Transverse colon (tissue), 4 donors: ENCODE measurements at places on chromosomes 12 and 14. TPM values are rescaled to one million over a fixed set of nuclear protein-coding genes. Genes with fewer than 3 reads are reported as not detected.
A peak's percentile ranks its signal among the peaks of the same experiment; 100 is the strongest.

Gene C12orf50
- total RNA-seq: not detected

Gene ACSM4
- not detected for total RNA-seq

Gene PAPLN
- total RNA-seq: 9.6 TPM

Gene LTBP2
- total RNA-seq: 15.3 TPM

Gene SMARCD1
- total RNA-seq: 31.0 TPM

GRCh38 chr12:12721176-12721751 is 4.1 kb downstream of the CDKN1B start:
- DNase-seq: peak; percentile 54

GRCh38 chr14:65260786-65261185 is 151.7 kb upstream of the FUT8 start:
- DNase-seq: no peak

DNA sequence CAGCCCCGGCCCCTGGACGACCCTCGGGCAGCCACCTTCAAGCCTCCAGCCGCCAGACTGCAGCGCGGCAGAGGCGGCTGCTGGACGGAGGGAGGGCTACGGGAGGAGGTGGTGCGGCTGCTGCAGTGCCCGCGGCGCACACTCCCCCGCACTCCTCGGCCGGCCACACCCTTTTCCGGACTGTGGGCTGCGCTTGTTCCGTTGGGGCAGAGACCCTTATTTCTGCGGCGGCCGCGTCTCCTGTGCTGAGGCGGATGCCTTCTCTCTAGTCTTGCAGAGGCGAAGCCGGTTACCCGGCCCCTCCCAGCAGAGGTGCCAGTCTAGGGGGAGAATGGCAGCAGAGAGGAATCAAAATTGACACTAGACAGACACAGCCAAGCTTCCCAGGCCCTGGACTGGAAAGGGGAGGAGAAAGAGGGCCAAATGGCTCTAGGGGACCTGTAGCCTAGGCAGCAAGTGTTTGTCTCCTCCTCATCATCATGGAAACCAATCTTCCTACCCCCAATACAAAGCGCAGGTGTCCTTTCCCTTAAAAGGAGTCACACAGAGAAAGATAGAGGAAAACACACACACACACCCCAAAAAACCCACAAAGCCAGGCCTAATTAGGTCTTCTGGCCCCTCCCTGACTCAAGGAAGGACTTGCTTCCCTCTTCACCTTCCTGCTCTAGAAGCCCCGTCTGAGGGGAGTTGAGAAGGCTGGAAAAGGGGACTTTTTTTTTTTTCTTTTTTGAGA is 1.3 kb downstream of the ESYT1 start:
- DNase-seq: peak; percentile 81

DNA sequence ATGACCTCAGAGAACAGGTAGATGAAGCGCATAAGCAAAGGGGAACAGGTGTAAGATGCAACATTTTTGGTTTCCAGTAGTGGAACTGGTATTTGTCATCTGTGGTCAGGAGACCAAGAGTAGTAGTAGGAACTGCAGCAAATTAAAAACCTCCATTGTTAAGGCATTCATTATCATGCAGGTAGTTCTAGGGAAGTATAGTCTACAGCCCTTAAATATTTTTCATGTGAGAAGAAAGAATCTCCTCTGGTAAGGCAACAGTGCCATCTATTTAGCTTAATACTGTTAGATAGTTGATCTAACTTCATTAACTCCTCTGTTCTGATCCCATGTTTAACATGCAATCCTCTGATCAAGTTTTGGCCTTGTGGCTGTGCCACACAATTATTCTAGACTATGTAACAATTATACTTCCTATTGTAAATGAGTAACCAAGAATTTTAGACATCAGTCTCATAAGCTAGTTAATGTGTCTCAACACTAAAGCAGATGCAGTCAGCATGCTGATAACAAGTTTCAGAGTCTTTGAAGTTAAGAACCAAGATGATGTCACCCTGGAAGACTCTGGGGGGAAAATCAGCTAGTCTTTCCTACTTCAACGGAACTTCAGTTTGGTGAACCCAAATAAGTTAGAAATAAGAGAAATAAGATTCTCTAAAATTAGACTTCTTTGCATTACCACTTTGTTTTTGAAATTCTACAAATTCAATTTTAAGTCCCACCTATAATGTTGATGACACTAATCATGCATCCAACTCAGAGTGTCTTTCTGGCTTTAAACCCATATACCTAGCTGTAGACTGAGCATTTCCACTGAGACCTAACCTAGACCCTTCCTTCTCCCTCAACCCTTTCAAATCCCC is 70.9 kb downstream of the STXBP6 start:
- DNase-seq: no peak

GRCh38 chr12:78220811-78221210 is 390.1 kb downstream of the NAV3 start:
- DNase-seq: no peak

GRCh38 chr12:2644683-2645405 is 149.9 kb upstream of the FKBP4 start:
- DNase-seq: no peak

GRCh38 chr14:69877492-69877891 is 1.7 kb upstream of the SMOC1 start:
- DNase-seq: no peak

GRCh38 chr14:64671591-64671990 is 32.6 kb upstream of the PLEKHG3 start:
- no peak for DNase-seq

- DNase-seq: peak; percentile 54
Observed at GRCh38 chr12:132279184-132279889, 50.1 kb downstream of the GALNT9 start.

- no peak for DNase-seq
Observed at GRCh38 chr14:77264466-77265186, 6.4 kb downstream of the NGB start.

- peak; percentile 25 for DNase-seq
Observed at GRCh38 chr12:4763549-4763948, 43.3 kb downstream of the GALNT8 start.

DNA sequence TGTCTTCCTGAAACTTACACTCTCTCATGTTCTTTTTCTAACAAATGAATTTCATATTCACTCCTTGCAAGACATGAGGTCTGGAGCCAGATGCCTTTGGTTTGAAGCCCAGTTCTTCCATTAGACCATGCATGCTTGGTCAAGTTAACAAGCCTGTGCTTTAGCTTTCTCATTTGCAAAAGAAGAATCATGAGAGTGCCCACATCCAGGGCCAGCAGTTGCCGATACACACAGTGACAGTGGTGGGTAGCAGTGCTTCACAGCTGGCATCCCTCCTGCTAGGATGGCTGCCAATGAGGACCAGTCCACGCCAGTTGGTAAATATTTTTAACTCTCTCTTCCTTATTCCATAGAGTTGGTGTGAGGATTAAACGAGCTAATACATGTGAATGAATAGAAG is 163.1 kb downstream of the PHLDA1 start:
- DNase-seq: no peak

DNA sequence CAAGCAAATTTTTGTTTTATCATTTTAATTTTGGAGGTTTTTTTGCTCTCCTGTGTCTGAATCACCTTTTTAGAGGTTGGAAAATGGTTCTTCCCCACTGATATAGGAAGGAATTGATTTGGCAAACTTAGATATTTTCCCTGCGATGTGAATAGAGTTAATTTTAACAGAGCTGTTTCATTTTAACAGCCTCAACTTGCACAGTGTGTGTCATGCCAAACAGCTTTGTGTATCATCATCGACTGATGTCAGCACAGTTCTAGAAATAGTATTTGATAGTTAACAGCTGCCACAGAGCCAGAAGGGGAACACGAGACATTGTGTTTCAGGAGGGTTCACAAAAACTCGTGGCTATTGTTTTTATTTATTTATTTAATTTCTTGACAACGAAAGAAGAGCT is 243.1 kb upstream of the FOXN3 start:
- no peak for DNase-seq

GRCh38 chr12:92237762-92238523 is 92.3 kb upstream of the BTG1 start:
- DNase-seq: no peak

GRCh38 chr14:30751646-30752416 is 122.5 kb upstream of the COCH start:
- DNase-seq: no peak
